Activated CD8-positive, alpha-beta memory T cell treated with anti-CD3 and anti-CD28 coated beads, Interleukin-2, amount 50 U/mL, for 4 hours (primary cell): ENCODE measurements at places on chromosomes 2 and 18.

DNA sequence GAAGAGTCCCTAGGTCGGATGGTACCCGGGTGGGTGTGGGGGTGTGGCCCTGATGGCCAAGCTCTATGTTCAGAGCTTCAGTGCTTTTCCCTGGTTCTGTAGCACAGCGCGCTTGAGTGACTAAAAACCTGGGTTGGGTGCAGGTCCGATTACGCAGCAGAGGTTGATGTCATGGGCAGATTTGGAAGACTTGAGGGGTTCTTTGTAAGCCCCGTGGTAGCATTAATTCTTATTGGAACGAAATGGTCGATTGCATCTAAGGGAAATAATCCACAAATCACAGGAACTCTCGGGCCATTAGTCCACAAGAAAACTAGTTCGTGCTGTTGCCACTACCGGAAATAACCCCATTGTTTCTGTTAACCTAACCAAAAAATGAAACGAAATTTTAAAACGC, 9.0 kb downstream of the HOXD8 start:
- peak; percentile 9 for DNase-seq

GRCh38 chr2:9638532-9638931, 7.7 kb upstream of the YWHAQ start:
- DNase-seq: no peak

DNA sequence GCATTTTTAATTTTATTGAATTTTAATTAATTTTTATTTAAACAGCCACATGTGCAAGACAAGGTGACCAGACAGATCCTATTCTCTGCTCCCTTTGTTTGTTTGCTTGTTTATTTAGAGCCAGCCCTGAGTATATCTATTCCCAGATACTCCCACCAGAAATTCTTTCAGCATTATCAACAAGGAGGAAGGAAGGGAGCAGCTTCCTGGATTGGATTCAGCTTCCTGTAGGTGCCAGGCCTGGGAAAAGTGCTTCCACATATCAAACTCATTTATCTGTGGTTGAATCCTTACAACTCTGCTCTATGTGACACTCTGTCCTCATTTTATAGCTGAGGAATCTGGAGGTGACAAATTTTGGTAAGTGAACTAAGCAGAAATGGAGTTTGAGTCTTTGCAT, 60.5 kb upstream of the KLF7 start:
- no peak for DNase-seq

- no peak for DNase-seq
Measured at GRCh38 chr2:64957109-64957903, 31.9 kb upstream of the SLC1A4 start.

GRCh38 chr2:29105375-29105774, 9.8 kb upstream of the CLIP4 start:
- no peak for DNase-seq
